ENCODE measurements at places on chromosomes 11 and 22.

DNA sequence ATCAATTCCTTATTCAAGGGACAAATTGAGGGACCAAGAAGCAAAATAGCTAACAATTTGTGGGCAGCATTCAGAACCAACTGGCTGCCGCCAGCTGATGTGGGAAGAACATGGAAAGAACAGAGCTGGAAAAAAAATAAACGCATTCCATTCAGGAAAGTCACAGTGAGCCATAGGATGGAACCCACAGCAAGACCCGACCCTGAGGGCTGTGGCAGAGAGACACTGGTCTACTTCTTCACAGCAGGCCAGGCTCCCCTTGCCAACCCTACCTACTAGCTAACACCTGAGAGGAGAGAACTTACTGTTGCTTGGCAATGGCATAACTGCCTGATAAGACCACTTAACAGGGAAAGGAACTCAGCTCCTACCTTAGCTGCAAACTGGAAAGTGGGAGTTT lies 123.5 kb upstream of the APOA1 start:
- DNase-seq, result no peak

DNA sequence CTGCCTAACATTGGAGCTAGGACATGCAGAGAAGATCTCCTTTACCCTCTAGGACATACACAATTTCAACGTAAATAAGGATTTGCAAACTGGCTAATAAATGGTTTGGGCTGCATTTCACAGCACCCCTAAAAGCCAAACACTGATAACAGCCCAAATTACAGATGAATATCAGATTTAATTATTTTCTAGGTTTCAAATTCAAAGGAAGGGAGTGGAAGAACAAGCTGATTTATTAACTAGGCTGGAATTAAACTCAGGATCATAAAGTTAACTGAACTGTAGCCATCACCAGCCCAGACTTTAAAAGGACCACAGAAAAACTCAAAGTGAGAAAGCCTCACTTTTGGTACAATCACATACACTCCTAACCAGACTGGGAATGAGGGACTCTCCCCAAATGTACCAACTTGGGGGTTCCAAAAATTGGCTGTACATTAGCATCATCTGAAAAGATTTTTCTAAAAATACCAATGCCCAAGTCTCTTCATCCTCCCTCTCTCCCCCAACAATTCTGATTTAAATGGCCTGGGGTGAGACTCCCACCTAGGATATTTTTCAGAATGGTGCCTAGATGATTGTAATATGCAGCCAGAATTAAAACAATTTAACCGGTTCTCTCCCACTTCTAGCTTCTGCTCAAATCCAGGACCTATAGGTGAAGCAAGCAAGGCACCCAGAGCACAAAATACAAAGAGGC lies 43.5 kb downstream of the SYTL2 start:
- DNase-seq, result no peak

DNA sequence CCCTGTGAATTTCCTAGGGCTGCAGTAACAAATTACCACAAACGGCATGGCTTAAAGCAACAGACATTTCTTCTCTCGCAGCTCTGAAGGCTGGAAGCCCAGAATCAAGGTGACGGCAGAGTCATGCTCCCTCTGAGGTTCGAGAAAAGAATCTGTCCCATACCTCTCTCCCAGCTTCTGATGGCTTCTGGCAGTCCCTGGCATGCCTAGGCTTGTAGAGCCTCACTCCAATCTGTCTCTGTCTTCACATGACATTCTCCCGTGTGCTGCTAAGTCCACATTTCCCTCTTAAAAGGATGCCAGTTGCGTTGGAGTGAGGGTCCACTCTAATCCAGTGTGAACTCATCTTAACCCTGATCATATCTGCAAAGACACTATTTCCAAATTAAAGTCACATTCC lies 116.2 kb downstream of the NECTIN1 start:
- DNase-seq, result no peak

DNA sequence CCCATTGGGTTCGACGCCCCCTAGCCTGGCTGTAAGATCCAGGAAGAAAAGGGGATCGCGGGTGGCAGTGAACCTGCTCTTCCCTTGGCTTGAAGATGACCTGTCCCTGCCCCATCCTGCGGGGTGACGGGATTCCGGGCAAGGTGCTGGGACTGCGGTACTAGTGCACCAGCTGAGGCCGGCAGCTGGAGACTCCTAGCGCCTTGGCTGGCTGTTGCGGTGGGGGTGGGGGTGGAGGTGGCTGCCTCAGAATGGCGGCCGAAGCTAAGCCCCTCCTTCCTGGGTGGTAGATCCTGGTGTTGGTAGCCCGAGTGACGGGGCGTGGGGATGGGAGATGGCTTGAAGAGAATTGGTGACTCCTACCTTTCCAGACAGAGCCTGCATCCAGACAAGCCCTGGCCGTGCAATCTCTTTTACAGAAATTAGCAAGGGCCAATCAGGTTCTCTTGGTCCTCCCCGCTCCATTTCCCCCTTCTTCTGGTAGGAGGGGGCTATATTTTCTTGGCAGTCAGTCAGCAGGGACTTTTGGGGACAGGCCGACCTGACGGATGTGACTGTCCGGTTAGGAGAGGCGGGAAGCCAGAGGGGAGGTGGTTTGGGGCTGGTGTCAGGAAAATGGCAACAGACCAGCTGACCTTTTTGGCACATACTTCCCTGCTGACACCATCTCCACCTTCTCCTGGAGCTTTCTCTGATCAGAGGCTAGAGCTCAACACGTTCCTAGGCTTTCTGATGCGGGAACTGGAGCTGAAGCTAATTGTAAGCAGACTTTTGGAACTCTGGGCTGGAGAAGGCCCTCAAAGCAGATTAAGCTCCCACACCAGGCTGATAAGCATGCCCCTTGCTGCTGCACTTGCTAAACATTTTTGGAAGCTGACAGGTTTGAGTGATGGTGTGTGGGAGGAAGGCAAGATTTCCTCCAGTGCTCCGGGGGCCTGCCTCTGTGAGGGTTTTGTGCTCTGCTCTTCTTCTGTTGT lies 2.0 kb downstream of the NAV2 start:
- DNase-seq, result no peak

GRCh38 chr11:105911454-105911853 lies 110.6 kb downstream of the MSANTD4 start:
- no peak for DNase-seq

DNA sequence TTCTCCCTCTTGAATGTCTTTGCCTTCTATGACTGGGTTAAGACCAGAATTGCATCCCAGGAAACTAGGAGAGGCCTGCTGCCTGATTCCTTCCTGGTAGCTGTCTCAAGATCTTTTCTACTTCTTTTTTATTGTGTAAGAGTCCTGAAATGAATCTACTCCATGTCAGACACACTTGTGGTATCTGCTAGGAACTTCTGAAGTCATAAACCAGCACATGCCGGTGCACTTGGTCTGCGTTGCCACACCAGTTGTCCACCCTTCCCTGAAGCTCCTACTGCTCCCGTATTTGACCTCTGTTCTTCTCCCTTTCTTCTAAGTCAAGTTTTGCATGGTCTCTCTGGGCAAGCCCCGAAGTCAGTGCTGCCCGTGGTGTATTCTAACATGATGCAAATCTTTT lies 644.2 kb downstream of the ETS1 start:
- DNase-seq, result no peak

DNA sequence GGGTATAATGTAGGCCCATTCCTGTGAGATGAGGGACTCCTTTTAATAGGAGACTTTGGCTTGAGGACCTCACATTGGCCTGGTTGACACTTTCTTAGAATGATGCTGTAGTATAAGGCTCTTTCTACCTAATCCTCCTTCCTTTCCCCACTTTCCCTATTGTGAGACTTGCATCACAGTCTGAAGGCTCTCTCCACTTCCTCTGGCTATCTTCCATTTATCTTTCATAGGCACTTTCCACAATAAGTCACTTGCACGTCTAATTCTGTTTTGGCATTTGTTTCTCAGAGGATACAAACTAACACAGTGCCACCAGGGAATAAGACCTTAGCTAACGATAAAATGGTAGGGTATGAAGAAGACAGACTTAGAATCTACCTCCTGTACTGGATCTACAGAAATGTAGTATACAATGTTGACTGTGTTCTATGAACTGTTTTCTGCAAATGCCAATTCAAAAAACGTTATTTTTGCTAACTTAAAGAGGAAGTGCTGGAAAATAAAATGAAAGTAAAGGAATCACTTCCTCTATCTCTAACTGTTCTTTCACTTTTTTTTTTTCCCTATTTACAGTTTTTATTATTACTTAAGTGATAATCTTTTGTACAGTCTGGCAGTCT lies 17.9 kb upstream of the PDE3B start:
- no peak for DNase-seq

DNA sequence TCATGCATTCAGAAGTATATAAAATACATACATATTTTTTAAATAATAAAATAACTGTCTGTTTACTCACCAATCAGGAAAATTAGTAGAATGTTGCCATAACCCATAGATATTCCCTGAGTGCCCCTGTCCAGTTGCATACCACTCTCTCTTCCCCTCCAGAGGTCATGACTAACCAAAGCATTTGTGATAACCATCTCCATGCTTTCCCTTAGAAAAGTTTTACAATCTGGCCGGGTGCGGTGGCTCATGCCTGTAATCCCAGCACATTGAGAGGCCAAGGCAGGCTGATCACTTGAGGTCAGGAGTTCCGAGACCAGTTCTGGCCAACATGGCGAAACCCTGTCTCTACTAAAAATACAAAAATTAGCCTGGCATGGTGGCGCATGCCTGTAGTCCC lies 33.2 kb upstream of the LDHA start:
- no peak for DNase-seq

DNA sequence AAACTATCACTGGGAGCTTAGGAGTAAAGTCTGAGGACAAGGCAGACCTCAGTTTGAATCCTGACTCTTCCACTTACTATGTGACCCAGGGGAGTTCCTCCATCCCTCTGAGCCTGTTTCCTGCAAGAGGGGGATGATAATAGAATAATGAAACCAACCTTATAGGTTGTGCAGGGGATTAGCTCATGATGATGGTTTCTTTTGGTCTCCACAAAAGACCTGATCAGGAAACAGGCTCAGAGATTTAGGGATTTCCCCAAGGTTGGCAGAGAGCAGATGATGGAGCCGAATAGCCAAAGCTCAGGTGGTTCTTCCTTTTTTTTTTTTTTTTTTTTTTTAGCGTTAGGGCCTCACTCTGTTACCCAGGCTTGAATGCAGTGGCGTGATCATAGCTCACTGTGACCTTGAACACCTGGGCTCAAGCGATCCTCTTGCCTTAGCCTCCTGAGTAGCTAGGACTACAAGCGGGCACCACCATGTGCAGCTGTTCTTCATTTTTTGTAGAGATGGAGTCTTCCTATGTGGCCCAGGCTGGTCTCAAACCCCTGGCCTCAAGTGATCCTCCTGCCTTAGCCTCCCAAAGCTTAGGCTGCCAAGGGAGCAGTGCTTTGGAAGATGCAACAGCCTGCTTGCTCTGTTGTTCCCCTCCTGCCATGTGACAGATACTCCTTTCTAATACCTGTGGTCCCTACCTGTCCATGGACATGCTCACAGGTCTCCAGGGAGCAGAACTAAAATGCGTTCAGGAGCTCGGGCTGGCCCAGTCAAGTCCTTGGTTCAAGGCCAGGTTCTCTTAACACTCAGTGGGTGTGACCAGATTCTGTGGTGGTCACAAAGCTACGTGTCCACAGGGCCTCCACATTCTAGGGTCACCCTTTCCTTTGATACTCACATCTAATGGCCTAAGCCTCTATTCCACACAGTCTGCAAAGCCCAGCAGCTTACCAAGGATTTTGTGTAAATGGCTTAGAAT lies 22.3 kb downstream of the PATZ1 start:
- no peak for DNase-seq

GRCh38 chr22:43481568-43482317 lies 69.9 kb downstream of the MPPED1 start:
- no peak for DNase-seq

GRCh38 chr11:8032576-8033304 lies 45.6 kb downstream of the EIF3F start:
- DNase-seq, result no peak

GRCh38 chr11:9796266-9796665 lies 132.4 kb downstream of the SWAP70 start:
- no peak for DNase-seq

- no peak for DNase-seq
Observed at GRCh38 chr11:125410091-125410490, 86.0 kb downstream of the FEZ1 start.

- DNase-seq, result no peak
Observed at GRCh38 chr11:72705442-72706365, 31.5 kb upstream of the PDE2A start.

DNA sequence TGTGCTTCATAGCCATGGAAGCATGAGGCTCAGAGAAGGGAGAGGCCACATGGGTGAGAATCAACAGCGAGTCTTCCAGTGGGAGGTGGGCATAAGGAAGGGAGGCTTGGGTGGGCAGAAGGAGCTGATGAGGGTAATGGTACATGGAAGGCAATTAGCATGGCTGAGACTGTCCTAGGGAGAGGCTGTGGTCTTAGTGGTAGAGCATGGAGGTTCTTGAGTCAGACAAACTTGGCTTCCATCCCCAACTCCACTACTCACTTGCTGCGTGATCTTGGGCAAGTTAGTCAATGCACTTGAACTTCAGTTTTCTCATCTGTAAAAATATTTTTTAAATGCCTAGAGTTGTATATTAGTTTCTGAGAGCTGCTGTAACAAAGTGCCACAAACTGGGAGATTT lies 227.2 kb upstream of the E2F8 start:
- no peak for DNase-seq

GRCh38 chr11:84541731-84542340 lies 1085.3 kb downstream of the DLG2 start:
- no peak for DNase-seq

DNA sequence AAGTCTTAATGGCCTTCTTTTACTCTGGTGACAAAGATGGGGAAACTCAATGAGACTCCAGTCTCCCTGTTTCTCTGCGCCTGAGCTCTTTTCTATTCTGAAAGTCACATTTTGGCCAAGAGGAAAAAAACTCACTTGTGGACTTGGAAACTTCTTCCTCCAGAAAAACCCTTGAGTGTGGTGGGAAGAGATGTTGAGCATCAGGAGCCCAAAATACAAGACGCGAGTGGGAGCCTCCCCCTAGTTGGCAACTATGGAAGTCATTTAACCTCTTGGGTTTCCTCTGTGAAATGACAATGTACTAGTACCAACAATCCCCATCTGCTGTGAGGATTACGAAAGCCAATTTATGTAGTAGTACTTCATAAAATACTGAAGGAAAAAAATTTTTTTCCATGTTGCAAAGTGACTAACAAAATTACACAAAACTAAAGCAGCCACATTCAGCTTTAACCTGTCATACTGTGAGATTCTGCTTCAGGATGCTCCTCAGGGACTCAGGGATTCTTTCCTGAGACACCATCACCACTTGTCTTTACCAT lies 524 bp upstream of the SLC25A17 start:
- no peak for DNase-seq

DNA sequence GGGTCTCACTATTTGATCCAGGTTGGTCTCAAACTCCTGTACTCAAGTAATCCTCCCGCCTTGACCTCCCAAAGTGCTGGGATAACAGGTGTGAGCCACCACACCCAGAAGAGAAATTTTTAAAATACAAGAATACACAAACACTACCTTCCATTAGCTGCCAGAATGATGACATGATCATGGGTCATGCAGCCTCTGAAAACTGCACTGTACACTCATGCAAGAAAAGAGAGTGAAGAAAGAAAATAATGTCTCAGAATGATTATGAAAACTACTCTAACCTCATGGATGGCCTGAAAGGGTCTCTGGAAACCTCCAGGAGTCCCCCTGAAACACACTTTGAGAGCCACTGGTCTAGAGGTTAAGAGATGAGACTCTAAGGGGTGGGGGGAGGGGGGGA lies 18.8 kb downstream of the VPS37C start:
- no peak for DNase-seq

Measured in stimulated activated CD8-positive, alpha-beta memory T cell treated with anti-CD3 and anti-CD28 coated beads, Interleukin-4, amount 100 ng/mL, for 1 hour (primary cell).